Right ventricle myocardium inferior (tissue), 1 donor: ENCODE measurements at places on chromosomes 1 and 21.

DNA sequence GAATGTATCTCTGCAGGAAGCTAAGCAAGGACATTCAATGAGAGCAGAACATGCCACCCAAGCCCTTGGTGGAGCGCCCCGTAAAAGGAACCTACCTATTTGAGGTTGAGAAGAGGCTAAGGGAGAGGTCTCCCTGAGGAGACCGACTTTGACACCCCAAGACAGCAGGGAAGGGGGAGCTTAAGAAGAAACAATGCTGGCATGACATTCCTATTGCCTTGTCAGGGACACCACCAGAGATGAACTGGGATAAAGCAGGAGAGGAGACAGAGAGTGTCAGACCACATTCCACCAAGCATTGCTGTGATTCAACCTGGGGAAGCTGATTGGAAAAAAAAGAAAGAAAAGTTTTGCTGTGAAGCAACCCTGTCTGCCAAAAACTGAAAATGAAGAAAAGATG is 13.3 kb upstream of the S100A2 start:
- DNase-seq: no peak

- no peak for DNase-seq
These were observed 230.8 kb downstream of the NEGR1 start for GRCh38 chr1:72051538-72051937.

GRCh38 chr1:203402629-203403337 is 51.9 kb upstream of the FMOD start:
- DNase-seq: no peak

DNA sequence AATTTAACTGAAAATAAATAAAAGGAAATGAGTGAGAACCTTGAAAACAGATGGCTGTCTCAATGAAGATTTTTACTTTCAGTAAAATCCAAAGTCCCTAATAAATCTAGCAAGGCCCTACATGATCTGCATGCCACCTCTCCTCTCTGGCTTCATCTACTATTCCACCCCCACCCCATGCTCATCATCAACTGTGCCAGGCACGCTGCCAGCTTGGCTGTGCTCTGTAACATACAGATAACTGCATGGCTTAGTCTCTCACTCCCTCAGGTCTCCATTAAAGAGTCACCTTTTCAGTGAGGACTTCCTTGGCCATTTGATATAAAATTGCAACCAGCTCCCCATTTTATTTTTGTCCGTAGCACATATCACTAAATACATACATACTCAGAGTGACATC is 26.7 kb downstream of the RGSL1 start:
- peak; percentile 75 for DNase-seq

DNA sequence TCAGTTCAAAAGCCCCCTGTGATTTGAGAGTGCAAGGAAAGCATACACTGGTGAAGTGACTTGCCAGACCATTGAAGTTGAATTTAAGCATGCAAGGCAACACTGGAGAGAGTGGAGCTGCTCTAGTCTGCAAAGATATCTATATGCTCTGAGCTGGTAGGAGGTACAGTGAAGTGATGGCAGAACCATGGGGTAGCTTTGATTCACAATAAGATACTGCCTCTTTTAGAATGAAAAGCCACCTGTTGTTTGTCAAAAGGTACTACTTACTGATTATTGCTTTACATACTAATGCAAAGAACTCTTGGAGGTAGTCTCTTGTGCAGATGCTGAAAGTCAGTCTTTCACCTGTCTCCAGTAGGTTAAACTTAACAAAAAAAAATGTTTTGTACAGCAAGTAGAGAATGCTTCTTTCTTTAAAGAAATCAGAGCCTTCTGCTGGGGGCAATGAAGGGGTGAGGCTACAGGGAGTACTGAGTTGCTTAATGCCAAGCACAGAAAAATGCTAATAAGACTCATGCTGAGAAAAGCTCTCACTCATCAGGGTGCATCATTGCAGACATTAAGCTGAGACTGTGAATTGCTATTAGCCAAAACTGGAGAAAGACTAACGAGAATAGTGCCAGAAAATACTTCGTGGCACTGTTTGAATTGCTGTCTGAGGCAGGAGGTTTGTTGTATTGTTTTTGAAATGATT is 1150.5 kb upstream of the TMPRSS15 start:
- DNase-seq: no peak

DNA sequence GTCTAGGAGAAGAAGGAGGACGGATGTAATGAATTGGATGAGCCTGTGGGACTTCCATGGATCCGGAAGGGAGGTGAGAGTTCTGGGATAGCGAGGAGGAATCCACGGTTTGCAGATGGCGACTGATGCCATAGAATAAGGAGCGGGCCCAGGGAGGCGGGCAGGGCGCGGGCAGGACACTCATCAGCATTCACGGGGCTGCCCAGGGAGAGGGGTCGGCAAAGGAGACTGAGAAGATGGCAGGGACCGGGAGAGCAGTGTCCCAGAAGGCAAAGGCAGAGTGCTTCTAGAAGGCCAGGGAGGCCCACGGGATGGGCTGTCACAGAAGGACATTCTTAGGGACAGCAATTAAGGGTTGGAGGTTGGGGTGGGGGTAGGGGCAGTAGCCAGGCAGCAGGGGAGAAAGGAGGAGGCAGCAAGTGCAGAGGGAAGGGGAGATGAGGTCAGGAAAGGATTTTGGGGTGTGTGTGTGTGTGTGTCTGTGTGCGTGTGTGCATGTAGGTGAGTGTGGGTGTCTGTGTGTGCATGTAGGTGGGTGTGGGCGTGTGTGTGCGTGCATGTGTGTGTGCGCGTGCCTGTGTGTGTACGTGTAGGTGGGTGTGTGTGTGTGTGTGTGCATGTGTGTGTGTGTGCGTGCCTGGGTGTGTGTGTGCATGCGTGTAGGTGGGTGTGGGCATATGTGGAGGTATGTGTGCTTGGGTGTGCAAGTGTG is 1.1 kb upstream of the COL8A2 start:
- DNase-seq: no peak

DNA sequence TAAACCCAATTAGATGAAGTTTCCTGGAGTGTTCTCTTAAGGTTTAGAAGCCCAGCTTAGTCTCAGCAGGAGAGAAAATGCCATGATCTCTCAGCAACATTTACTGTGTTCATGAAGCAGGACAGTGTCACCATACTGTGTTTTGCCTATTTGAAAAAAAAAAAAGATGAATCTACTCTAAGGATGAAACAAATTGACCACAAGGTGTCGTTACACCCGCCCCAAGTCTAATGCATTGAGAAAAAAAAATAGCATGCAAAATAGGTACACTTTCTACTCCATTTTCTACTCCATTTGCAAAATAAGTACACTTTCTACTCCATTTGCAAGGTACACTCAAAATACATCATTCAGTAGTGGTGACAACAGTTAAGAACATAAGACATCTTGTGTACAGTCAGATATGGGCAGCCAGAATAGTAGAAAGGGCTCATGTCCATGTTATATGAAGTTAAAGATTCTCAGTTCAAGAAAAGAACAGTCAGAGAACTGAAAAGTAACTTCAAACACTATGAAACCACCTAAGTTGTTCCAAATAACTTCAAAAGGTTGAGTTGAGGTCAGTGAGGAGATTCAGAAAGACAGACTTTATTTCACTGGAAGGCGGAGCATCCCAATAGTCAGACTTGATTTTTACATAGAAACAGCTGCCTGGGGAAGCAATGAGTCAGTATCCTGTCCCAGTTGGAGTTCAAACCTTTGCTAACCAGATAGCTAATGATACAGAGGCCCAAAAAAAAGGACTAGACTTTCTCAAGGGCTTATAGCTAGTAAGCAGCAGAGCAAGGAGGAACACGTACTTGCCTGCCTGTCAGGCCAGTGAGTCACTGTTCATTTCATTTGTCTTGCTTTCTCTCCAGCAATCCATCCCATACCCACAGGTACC is 13.3 kb downstream of the PLPPR5 start:
- no peak for DNase-seq

GRCh38 chr1:183806125-183806524 is 1.2 kb downstream of the RGL1 start:
- no peak for DNase-seq

DNA sequence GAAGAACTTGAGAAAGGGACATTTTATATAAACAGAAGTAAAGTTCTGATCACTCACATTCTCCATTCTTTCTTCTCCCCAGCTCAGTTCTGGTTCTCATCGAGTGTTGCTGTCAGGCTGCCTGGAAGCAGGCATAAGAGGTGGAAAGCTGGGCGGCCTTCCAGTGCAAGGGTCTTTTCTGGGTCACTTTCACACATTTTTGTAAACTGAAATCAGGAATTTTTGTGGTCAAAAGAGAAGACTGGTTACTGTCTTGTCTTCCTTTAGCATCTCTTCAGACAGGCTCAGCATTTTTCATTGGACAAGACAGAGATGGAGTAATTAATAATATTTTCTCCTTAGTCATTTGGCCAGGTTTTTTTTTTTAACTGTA is 93.7 kb downstream of the CTH start:
- DNase-seq: no peak

DNA sequence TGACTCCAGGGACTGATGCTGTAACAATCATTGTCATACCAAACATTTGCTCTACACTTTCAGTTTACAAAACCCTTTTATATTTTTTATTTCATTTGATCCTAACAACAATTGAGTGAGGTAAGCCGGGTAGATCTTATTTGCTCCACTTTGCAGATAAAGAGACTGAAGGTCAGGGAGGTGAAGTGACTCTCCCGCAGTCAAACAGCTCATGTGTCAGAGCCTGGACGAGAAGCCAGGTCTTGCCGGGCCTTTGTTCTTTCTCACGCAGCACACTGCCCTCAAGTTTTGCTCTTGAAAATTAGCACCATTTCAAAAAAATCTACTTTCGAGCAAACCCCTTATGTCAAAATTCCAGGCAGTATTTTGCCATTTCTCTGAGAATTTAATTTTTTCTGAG is 65.2 kb downstream of the CD247 start:
- no peak for DNase-seq

GRCh38 chr1:239999170-239999569 is 92.5 kb upstream of the FMN2 start:
- no peak for DNase-seq

GRCh38 chr1:8870616-8871538 is 7.6 kb downstream of the ENO1 start:
- no peak for DNase-seq

DNA sequence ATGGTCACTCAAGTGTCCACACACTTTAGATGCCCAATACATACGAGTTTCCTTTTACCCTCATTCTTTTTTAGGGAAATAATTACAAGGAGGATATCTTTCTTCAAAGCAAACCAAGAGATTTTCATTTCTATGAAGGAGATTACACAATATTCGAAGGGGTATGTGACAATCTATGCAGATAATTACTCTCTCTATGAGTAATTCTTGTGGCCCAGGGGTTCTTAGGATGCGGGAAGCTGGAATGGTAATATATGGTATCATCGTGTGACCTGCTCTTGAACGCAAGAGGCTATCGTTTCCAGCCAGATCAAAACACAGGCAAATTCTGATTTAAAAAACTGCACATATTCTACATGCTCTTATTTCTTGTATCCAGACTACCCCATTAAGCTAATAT is 14.6 kb downstream of the DSCAM start:
- no peak for DNase-seq

DNA sequence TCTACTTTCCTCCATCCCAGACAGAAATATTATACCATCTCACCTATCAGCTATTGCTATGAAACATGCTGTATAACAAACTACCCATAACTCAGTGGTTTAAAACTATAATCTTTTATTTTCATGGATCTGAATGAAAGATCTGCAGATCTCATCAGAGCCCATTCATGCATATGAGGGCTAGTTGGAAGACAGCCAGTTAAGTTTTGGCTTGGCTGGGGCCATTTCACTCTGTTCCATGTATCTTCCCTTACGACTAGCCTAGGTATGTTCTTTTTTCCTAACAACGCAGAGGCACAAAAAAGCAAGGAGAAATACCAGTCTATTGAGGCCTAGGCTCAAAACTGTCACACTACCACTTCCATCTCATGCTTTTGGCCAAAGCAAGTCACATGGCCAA is 28.1 kb upstream of the RGS1 start:
- DNase-seq: no peak
